ENCODE measurements at places on chromosomes 13 and 19.

DNA sequence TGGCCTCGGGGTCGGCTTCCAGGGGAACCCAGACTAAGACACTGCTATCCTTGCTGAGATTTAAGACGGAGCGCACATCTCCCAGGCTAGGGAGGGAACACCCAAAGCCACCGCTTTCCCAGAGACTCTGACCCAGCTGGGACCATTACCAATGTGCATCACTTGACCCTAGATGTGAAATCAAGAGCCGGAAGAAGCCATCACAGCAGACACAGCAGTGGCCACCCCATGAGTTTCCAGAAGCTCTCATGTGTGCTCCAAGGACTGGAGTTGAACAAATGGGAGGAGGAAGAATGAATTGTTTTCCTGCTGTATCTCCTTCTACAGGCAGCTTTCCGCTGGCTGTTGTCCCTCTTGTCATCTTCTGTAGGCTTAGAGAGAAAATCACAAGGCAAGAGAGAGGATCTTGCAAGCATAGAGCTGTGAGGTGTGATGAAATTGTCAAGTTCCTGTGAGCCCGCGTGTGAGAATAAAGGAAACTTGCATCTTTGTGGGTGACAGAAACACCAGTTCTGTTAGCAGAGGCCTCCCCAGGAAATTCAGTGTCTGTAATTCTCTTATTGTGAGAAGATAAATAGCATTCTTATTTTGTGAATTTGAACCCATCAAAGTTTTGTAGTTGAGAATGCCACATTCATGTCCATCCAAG is 711.8 kb downstream of the UQCRFS1 start:
- no peak for DNase-seq

GRCh38 chr13:91369441-91369831 is 21.9 kb downstream of the MIR17HG start:
- no peak for DNase-seq

- no peak for DNase-seq
Observed at GRCh38 chr13:97002581-97002980, 8.3 kb upstream of the OXGR1 start.

GRCh38 chr13:77338961-77339401 is 12.1 kb upstream of the MYCBP2 start:
- no peak for DNase-seq

DNA sequence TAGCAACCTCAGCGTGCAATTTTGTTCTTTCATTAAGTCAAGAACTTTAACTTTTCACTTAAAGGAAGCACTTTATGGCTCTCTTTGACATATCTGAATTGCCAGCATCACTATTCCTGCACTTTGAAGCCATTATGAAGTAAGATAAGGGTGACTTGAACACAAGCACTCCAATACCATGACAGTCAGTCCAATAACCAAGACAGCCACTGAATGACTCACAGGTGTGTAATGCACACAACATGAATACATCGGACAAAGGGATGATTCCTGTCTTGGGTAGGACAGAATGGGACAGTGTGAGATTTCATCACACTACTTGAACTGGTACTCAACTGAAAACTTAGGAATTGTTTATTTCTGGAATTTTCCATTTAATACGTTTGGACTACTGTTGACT is 233.7 kb upstream of the IPO5 start:
- DNase-seq: no peak

GRCh38 chr13:33018886-33019285 is 2.7 kb downstream of the KL start:
- DNase-seq: no peak
